ENCODE measurements at places on chromosomes 7 and 10. TPM values are rescaled to one million over a fixed set of nuclear protein-coding genes. Genes with fewer than 3 reads are reported as not detected.

STEAP2 gene
- not detected for total RNA-seq

NPC1L1 gene
- total RNA-seq = not detected

CCL26 gene
- not detected for total RNA-seq

ZNF239 gene
- 4.2 TPM for total RNA-seq

ITPRID1 gene
- not detected for total RNA-seq

UCMA gene
- not detected for total RNA-seq

LMBR1 gene
- 39.1 TPM for total RNA-seq

CRHR2 gene
- not detected for total RNA-seq

CTBP2 gene
- 62.6 TPM for total RNA-seq

RSPH10B2 gene
- total RNA-seq = not detected

CUZD1 gene
- not detected for total RNA-seq

SEMA3D gene
- 2.0 TPM for total RNA-seq

RNF32 gene
- total RNA-seq = 0.52 TPM

SLC16A9 gene
- 1.00 TPM for total RNA-seq

ATOH7 gene
- not detected for total RNA-seq

CYP3A5 gene
- total RNA-seq = not detected

PARD3 gene
- total RNA-seq = 26.5 TPM
